ENCODE measurements at places on chromosomes 11 and 22.

GRCh38 chr11:115905341-115906000, 401.3 kb upstream of the CADM1 start:
- DNase-seq: no peak

DNA sequence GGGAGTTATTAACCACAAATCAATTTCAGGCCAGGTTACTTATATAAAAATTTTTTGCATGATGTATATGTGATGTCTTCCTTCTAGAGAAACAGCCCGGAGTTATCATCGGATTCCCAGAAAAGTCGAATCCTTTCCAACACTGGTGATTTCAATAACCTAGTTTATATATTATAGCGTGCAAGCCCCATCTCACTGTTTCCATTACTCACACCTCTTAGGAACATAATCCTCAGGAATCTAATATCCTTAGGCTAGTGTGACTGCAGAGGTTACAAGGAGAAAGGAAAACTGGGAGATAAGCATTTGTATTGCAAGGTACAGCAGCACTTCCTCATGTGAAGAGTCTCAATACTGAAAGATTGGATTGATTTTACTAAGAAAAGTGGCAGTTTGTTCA, 20.3 kb downstream of the ARHGAP20 start:
- no peak for DNase-seq

DNA sequence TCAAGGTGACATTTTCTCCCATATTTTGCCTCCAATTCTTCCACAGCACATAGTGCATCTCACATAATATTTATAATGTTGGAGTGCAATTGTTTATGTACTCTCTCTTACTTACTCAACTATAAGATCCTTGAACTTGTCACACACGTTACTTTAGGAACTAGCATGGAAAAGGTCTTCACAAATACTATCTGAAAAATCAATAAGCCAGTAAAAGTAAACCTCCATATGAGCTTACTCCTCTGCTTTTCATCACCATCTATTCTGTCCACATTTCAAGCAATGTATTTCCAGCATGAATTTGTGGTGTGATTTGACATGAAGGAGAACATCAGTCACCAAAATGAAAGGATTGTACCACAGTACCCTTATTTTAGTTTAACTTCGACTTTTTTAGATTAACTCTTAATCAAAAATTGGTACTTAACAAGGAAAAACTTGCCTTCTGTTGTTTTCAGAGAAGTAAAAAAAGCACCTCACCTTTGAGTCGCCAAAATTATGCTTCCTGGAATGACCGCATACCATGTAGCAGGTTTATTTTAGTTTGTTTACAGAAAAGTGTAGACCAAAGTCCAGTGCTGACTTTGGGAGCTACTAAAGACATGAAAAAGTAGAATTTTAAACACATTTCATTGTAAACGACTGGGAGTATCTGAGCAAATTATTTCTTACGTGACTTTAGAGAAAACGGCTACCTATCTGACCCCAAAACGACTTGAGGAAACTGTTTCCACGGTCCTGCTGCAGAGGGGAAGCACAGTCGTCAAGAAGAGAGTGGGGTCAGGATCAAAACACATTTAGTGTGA, at the start of gene SLC22A9:
TSS of gene SLC22A9 (plus strand) at position 621 of the 806 bp plus-strand sequence. CDS start 272 bp downstream, outside the sequence.
- no peak for DNase-seq

DNA sequence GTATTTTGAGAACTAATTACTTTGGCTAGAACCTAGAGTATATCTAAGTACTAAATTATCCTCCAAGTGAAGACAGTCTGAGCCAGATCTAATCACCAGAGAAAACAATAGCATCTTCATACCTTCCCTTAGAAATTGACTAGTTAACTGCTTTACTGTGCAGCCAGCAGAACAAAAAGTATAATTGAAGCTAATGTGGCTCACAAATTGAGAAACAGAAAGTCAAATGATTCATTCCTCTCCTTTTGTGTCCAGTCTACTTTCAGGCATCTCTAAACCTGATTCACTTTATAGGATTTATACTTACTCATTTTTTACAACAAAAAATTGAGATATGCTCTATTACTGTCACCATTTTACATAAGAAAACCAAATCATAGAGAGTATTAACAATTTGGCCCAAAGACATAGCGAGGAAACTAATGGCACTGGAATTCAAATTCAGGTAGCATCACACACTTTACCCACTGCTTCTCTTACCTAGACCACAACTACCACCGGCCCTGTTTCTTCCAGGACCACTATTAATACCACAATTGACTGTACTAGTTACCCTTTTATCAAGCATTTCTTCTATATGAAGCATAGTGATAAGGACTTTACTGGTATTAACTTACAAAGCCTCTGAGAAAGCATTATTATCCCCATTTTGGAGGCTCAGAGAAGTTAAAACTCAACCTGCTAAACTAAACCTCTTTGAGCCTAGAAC, 1402.6 kb upstream of the TENM4 start:
- no peak for DNase-seq

DNA sequence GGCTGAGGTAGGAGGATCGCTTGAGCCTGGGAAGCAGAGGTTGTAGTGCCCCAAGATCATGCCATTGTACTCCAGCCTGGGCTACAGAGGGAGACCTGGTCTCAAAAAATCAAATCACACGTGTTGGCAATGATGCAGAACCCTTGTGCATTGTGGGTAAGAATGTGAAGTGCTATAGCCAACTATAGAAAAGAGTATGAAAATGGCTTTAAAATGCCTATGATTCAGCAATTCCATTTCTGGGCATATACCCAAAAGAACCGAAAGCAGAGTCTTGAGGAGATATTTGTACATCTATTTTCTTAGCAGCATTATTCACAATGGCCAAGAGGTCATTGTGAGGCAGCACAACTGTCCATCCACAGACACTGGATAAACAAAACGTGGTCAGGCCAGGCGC, 2.6 kb upstream of the FADS3 start:
- DNase-seq: no peak

GRCh38 chr11:105448703-105449079, 161.2 kb upstream of the GRIA4 start:
- DNase-seq: no peak

DNA sequence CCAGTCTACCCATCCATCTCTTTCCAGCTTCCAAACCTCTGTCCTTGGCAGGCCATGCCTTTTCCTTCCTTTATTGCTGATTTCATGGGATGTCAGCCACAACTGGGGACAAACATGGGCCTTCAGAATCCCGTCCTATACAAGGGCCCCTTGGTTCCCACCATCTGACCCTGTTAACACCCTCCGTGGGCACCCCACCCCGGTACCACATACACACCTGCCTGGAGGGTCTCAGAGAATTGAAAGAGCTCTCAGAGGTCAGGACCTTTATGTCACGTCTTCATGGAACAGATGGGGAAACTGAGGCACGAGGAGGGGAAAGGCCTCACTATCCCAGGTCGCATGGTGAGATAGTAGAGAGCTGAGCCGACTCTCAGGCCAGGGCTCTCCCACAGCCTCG, 53.0 kb downstream of the MPPED1 start:
- DNase-seq: no peak
